Amygdala (tissue), 56 donors: ENCODE measurements at places on chromosomes 12 and 14.

DNA sequence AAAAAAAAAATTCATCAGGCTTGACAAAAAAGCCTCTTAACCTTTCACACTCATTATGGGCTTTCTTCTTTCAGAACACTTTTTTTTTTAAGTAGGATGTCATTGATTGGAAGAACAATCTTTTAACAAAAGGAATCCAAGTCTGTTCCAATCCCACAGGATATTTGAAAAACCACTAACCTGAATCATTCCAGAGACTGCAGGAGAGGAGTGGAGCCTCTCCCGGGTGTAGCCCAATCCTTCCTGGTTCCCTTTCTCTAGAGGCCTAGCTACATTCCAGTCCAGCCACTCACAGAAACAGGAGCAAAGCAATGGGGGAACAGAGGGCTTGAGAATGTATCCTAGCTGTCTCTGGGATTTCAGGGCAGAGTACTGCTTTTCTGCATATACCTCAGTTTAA lies 4.3 kb downstream of the MFAP5 start:
- DNase-seq = no peak

GRCh38 chr14:41051801-41052200 lies 554.9 kb upstream of the LRFN5 start:
- DNase-seq = no peak

DNA sequence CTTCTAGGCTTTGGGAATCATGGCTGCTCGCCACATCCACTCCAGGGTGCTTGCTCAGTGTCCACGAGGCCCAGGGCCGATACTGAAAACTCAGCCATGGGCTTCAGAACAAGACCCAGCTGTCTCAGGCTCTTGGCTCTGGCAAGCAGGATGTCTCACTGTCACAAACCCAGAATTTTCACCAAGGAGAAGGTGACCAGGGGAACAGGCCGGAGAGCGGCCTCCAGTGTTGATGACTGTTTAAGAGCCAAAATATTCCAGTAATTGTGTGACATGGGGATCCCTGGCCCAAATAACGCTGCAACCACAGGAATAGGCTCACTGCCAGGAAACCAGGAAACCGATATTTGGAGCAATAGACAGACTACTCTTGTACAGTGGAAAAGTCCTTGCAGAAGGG lies 9.8 kb upstream of the SERPINA5 start:
- DNase-seq = no peak

- no peak for DNase-seq
These were observed 370.6 kb upstream of the OR4E1 start for GRCh38 chr14:22044193-22044592.

GRCh38 chr12:130098301-130099005 lies 63.8 kb upstream of the FZD10 start:
- DNase-seq = no peak

DNA sequence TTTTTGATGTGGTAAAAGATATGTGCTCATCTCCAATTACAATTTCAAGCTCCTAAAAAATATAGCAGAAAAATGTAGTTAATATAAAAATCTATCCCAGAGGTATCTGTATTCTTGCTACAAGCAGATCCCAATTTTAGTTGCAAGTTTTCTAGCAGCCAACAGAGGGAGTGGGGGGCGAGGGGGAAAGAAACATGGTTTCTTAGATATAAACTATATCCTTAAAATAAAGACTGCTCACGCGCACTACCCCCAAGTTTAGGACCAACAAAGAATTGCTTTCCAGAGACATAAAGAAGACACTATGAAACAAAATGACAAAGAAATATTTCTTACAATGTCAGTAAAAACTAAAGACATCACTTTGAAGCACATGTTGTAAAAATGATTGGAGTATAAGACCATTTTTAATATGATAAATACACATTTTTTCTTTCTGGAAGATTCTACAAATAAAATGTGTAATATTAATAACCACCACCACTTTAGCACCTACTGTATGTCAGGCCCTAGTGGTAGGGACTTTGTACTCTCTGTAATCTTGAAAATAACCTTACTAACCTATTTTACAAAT lies 5.4 kb downstream of the MAGOHB start:
- no peak for DNase-seq
